ENCODE measurements at places on chromosomes 6 and 20. TPM values are rescaled to one million over a fixed set of nuclear protein-coding genes. Genes with fewer than 3 reads are reported as not detected.

DNA sequence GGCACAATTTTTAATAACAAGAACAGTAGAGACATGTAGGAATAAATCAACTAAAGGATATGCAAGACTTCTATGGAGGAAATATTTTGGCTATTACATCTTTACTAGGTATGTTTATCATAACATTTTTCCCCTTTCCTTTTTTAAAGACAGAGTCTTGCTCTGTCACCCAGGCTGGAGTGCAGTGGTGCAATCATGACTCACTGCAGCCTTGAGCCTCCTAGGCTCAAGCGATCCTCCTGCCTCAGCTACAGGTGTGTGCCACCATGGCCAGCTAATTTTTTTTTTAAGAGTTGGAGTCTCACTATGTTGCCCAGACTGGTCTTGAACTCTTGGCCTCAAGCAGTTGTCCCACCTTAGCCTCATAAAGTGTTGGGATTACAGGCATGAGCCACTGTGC lies 37.0 kb downstream of the AKAP7 start:
- DNase-seq = no peak

DNA sequence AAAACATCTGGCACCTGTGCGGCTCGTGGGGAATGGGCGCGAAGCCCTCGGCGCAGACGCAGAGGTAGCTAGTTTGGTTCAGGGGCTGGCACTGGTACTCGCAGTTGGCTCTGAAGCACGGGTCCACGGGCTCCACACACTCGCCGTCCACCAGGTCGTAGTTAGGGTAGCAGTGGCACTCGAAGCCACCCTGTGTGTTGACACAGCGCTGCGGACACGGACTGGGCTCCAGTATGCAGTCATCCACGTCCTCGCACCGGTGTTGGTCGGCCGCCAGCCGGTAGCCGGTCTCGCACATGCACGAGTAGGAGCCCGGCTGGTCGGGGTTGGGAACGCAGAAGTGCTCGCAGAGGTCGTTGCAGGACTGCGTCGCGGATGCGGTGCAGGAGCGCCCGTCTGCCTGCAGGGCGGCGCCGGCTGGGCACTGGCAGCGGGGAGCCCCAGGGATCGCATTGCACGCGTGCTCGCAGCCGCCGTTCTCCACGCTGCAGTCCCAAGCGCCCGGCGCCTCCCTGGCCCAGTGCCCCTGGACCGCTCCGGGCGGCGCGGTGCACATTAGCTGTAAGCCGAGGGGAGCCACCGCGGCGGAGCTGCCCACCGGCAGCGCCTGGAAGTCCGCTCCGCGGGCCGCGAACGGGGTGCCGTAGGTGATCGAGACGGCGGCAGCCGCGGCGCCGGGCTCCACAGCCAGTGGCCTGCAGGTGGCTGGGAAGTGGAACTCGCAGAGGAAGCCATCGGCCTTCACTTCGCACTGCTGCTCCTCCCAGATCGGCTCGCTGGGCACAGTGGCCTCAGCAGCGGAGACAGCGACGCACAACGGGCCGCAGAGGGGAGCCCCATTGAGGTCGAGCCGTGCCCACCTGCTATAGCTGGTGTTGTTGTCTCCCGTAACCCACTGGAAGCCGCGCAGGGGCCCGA lies 930 bp downstream of the THBD start:
- peak; percentile 34 for DNase-seq

GRCh38 chr20:61203320-61203719 lies 48.7 kb upstream of the CDH4 start:
- no peak for DNase-seq

DNA sequence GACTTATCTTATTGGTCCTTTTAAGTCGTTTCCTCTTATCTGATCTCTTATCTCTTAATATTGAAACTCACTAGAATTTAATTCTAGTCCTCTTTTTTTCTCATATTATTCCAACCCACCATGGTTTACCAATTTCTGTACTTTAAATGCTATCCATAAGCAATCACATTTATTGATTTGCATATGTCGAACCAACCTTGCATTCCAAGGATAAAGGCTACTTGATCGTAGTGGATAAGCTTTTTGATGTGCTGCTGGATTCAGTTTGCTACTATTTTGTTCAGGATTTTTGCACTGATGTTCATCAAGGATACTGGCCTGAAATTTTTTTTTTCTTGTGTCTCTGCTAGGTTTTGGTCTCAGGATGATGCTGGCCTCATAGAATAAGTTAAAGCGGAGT lies 7.7 kb downstream of the DEFB125 start:
- DNase-seq = no peak

- DNase-seq = peak; percentile 37
Observed at GRCh38 chr20:10453241-10453640, 18.1 kb downstream of the SLX4IP start.

GRCh38 chr6:162777091-162777490 lies 49.3 kb downstream of the PACRG start:
- no peak for DNase-seq

DNA sequence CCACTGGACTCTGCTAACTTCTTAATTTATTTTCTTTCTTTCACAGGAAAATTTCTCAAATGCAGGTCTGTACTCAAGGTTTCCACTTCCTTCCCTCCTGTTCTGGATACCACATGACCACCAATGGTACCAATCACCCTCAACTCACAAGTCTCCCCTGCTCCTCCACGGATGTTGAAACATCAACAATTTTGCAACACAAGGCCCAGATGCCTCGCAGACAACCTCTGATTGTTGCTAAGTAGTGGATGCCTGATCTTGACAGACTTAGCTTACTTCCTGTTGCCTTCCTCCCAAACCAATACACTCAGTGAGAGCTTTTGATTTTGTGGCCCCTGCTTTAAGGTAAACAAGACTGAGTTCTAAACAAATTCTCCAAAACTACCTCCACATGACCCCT lies 146.6 kb downstream of the FRK start:
- DNase-seq = no peak

DNA sequence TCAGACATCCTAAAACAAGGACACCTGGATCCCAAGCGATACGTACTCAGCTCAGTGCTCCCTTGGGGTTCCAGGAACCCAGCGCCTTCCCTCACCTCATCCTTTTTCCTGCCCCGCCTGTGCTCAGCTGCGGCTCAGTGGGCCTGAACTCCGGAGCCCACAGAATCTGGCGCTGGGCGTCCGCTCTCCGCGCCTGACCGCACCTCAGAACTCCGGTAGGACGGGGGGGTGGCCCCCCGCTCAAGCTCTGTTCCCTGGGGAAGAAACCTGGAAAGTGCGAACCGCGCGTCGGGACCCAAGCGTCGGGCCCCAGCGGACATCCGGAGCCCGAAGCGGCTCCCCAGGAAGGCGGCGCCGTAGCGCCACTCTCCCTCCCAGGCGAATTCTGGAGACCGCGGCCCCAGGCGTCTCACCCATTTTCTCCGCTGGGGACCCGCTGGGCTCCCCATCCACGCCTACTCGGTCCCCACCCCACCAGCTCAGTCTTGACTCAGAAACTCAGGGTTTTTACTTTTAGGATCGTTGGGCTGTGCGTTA lies 336 bp upstream of the LY6G5C start:
- DNase-seq = peak; percentile 56

DNA sequence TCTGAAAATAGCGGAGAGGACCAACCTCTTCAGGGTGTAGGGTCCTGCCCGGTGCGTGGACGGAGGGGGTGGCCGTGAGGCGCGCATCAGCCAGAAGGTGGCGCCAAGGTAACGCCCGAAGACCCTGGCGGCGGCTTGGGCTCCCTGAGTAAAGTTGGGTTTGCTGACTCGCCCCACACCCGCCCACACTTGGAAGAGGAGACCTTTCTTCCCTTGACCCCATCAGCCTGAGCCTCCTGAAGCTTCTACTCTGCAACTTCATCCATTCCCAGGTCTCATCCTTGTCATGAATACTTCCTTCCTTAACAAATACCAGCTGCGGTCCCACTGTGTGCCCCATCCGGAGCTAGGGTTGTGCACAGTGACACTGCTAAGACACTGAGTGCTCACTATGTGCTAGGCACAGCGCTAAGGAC lies 14.6 kb downstream of the CD40 start:
- peak; percentile 65 for DNase-seq

GRCh38 chr6:36670271-36670670 lies 8.2 kb upstream of the CDKN1A start:
- DNase-seq = no peak

- peak; percentile 3 for DNase-seq
Observed at GRCh38 chr6:35776364-35777215, at the start of gene CLPSL2. TSS of gene CLPSL2 (plus strand) at chr6:35776598. CDS start at chr6:35776619, 21 bp downstream.

DNA sequence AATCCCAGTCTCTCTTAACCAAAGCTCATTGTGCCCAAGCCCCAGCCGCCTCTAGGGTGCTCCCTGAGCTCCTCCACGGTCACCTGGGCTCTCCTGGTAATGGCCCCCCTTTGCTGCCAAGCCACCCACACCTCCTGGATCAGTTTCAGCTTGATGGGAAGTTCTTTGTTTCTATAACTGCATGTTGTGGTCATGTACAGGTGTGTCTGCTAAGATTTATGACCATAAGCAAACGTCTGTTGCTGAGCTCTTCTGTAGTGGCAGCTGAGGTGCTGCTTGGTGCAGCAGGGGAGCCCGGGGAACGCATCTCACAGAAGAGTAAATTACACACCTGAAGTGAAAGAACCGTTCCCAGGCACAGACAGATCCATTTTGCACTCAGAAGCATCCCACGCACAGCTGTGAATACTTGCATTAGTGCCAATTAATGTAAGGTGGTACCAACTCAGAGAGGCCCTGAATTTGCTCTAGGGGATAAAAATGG lies 194.6 kb upstream of the ARID1B start:
- DNase-seq = peak; percentile 28

GRCh38 chr6:24621626-24622289 lies 24.2 kb downstream of the KIAA0319 start:
- DNase-seq = no peak

GRCh38 chr6:101400326-101401135 lies 7.0 kb downstream of the GRIK2 start:
- DNase-seq = no peak

- DNase-seq = no peak
Observed at GRCh38 chr6:137427656-137428290, 66.4 kb downstream of the OLIG3 start.

DNA sequence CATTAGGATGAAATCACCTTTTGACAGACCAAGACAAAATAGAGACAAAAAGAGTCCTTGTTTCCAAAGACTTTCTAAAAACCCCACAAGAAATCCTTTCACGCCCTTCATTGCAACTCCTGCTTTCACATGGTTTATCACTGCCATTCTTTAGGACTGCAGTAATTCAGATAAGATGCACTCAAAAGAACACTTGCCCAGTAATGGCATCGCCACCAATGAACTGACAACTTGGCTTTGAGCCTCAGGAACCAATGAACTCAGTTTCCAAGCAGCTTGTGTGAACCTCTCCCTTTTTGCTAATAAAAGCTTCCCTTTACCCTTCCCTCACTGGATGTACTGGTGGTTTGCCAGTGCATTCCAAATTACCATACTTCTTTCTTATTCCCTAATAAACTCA lies 21.8 kb downstream of the OSTM1 start:
- DNase-seq = no peak

GRCh38 chr20:2397595-2398145 lies 17.0 kb downstream of the TGM6 start:
- DNase-seq = no peak

- DNase-seq = no peak
Observed at GRCh38 chr6:71056656-71057055, 99.8 kb upstream of the B3GAT2 start.

DNA sequence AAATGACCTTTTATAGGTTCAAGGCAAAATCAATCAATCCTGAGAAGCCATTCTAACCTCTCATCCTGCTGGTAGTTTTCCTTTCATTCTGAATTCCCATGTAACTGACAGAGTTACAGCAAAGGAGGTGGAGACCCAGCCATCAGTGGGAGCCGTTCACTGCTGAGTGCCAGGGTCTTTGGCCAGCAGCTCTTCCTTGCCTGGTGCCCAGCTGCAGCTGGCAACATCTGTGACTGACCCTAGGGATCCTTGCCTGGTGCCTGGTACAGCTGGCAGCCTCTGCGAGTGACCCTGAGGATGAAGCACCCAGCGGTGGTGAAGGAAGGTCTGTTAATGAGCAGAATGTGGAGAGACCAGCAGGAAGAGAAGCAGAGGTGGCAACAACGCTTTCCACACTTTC lies 314.6 kb downstream of the THBS2 start:
- DNase-seq = no peak

DNA sequence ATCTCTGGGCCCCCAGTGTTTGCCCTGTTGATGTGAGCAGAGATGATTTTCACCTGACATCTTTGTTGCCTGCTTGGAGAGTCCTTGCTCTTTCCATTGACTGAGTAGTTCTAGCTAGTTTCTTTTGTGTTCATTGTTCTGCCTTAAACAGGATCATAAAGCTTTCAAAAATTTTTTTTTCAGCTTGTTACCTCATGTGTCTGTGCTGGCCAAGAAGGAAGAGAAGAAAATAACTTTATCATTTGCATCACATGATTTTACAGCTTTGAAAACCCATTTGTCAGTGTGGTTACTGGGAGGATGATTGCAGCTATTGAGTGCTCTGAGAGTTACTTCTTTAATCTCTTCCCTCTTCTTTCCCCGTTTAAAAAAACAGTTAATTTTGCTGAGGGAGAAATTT lies 16.0 kb downstream of the FOXO3 start:
- DNase-seq = no peak

GRCh38 chr20:8621001-8621400 lies 447.9 kb upstream of the PLCB4 start:
- no peak for DNase-seq

- no peak for DNase-seq
Observed at GRCh38 chr6:162184465-162184864, 543.1 kb downstream of the PRKN start.

GRCh38 chr6:2630359-2630758 lies 120.4 kb downstream of the MYLK4 start:
- no peak for DNase-seq

- DNase-seq = no peak
Observed at GRCh38 chr6:106732376-106732940, 103.1 kb downstream of the QRSL1 start.

DNA sequence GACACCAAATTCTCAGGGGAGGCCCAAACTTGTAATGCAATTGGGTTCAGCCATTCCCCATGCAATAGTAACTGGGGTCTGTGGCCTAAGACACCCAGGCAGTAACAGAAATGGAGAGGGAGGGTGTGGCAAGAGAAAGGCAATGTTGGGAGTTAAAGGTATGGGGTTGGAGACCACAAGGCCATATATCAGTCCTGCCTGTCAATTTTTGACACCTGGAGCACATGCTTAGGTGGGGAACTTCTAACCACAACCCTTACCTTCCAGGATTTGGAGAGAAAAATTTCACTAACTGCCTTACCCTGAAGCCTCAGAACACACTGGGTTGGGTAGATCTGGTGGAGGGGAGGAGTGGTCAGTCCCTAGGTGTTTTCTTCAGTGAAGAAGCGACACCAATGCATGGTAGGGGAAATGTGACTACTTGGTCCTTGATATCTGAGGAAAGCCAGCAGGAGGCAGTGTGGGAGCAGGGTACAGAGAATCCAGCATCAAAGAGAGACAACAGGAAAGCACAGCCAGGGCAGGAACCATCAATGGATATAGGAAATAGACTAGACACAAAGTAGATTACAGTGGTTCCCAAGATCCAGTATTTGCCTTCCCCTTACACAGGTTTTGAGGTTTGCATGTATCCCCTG lies 6.8 kb upstream of the USP49 start:
- peak; percentile 39 for DNase-seq

The TBX18 gene
- total RNA-seq = 0.23 TPM

The EYA4 gene
- 0.66 TPM for total RNA-seq

The KCNB1 gene
- total RNA-seq = 0.46 TPM

The DAAM2 gene
- 6.1 TPM for total RNA-seq

The RAET1L gene
- total RNA-seq = not detected

Data from mucosa of descending colon (tissue), 3 donors.